Fibroblast of skin of left quadriceps (primary cell): ENCODE measurements at places on chromosomes 7 and 10.

DNA sequence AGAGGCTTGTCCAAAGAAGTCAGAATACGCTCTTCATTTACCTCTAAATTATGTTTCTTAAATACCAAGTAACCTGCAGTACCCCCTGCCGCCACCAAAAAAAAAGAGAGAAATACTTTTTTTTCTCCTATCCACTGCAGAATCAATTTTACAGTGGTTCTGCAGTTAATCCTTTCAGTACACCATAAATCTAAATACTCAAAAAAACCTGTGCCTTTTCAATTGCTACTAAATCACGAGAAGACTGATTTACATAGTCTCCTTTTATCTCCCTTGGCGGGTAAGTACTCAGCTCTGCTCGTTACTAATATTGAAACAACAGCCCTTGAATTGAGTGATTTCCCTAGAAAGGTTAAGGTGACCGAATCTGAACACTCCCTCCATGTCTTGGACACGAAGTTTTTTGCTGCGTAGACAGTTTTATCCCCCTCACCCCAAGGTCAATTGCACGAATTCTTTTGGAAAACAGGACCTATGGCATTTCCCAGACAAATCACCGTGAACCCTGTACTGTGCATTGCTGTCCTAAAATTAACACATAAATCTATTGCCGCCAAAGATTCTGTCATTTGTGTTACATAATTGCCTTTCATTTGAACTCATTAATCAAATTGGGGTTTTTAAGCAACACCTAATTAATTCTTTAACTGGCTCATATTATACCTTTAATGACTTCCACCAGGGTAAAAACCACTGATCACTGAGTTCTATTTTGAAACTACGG, 512 bp upstream of the VIM start:
- peak; percentile 68 for DNase-seq

- no peak for DNase-seq
Measured at GRCh38 chr10:116417821-116418220, 9.8 kb upstream of the PNLIPRP3 start.

DNA sequence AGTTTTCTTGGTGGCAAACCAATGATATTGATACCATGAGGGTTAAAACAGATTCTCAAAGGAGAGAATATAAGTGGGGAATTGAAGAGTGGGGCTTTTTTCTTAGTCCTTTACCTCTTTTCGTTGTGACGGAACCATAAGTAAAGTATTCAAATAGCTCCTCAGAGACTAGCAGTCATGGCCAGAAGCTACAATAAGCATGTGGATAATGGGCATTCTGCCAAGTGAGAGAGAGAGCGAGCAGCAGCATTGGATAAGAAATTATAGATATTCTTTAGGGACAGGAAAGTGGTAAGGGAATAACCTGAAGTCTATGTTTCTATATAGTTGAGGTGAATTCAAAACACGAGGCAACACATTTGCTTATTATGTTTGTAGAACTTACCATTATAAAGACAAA, 235.1 kb downstream of the SEMA3E start:
- DNase-seq: peak; percentile 12

GRCh38 chr7:132393789-132394261, 182.4 kb downstream of the PLXNA4 start:
- DNase-seq: peak; percentile 31

DNA sequence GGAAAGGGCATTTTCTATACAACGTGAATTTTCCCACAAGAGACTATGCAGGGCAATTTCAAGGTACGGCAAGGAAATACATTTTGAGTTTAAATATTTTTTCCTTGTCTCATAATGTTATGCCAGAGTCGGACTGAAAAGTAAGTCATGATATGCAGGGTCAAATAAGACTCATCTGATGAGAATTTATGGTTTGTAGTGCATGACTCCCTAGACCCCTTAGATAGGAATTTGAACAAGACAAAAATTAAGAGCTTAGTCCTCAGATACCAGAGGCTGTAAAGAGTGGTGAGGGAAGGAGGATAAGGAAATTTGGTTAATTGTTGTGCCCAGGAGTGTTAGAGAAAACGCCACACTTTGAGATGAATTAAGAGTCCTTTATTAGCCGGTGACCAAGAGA, 616.6 kb downstream of the XPNPEP1 start:
- no peak for DNase-seq

- no peak for DNase-seq
Measured at GRCh38 chr7:106731187-106731586, 70.2 kb upstream of the CCDC71L start.

GRCh38 chr7:29565982-29566746, 2.5 kb downstream of the PRR15 start:
- no peak for DNase-seq

GRCh38 chr10:73854310-73854709, 20.0 kb downstream of the CAMK2G start:
- DNase-seq: no peak

GRCh38 chr10:77030974-77031373, 606.6 kb downstream of the KCNMA1 start:
- DNase-seq: no peak

DNA sequence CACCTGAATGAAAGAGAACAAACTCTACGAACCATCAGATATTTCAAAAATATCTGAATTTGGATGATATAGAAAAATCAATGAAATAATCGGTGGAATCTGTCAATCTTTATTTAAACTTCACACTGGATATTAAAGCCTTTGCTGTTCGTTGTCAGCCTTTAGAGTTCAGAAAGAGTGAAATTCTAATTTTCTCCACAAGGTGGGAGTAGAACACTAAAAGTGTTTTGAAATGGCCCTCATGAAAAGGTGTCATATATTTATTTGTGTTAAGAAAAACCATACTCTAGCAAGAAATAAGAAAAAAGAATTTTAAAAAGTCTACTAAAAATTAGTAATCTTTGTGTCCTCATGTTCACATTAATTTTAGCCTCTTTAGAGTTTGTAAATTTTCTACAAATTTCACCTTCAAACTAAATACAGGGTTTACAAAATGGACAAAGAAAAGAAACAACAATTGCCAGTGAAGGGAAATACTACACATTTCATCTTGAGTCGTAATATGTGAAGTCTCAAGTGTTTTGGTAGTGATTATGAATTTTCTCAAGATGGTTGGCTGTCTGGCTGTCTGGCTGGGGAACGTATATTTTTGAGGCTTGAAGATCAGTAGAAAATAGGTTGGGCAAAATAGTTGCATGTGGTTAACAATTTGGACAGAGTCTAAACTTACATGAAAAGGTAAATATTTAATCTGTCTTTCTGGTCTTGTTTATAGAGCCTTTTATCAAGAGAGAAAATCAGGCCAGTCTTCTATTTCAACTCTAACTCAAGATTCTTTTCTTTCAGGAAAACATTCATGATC, 43.7 kb downstream of the DNAJB9 start:
- DNase-seq: peak; percentile 20

DNA sequence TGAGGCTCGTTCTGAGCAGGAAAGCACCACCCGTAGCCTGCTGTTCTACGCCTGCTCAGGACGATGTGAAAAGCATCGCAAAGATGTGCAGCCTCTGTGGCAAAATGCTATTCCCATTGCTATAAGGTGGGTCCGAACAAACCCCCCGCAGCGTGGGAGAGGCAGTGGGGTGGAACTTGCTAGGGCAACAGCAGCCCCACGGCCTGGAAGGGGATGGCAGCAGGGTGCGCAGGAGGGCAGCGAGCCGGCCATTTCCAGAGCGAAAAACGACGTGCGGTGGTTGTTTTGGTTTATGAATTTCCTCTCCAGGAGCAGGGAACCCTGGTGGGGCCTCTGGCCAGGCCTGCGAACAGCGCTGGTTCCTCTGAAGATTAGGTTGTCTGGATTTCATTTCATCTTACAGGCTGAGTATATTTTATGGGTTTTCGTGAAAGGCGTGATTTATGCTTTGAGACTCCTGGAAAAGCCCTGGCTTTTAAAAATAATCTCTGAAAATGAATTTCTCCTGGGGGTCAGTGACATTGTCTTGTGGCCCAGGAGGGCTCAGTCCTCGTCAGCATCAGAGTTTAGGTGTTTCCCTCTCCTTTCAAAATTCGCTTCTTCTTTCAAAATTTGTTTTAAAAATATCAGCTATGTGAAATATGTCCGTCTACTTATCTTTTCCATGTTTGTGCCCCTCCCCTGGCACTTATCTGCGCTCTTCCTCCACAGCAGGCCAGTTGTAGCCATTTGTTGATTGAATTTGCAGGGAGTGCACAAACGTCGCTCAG, 42.3 kb upstream of the UBE3C start:
- no peak for DNase-seq

GRCh38 chr7:134495546-134495945, 31.8 kb upstream of the AKR1B10 start:
- no peak for DNase-seq

DNA sequence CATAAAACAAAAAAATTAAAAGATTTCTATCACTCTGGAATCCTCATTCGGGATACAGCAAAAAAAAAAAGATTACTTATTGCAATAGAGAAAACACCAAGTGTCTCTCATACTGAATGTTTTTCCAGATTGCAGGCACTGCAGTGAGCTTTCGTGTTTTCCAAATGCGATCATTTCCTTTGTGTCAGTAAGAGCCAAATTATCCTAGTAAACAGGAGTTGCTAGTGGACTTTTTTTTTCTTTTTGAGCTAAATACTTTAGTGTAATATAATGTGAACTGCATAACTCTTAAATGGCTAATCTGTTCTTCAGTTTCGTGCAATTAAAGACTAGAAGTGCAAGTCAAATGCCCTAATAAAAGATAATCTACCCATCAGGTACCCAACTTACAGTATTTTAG, 44.4 kb upstream of the TOMM7 start:
- no peak for DNase-seq

DNA sequence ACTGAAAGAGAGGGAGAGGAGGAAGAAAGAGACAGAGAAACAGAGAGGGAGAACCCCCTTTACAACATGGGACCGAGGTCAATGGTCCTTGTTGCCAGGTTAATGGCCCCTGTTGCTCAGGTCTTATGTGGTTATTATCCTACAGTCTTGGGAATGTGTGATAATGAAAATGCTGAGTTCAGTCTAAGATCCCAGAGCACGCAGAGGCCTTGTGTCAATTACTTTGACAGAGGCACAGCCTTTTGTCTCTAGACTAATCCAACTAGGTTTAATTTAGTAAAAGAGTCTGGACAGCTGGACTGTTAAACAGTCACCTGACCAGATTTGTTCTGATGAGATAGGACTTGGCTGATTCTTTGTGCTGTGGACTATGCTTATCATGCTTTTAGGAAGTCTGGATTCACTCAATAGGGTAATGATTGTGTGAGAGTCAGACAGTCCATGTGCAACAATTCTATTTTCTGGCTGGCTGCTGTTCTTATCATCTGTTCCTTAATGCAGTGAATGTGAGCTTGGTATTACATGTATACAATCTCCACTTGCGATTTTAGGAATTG, 157.4 kb upstream of the MAGI2 start:
- DNase-seq: no peak

- peak; percentile 52 for DNase-seq
Measured at GRCh38 chr7:2209146-2209960, 23.4 kb downstream of the MAD1L1 start.

GRCh38 chr10:49335364-49335972, 36.5 kb downstream of the C10orf71 start:
- no peak for DNase-seq

DNA sequence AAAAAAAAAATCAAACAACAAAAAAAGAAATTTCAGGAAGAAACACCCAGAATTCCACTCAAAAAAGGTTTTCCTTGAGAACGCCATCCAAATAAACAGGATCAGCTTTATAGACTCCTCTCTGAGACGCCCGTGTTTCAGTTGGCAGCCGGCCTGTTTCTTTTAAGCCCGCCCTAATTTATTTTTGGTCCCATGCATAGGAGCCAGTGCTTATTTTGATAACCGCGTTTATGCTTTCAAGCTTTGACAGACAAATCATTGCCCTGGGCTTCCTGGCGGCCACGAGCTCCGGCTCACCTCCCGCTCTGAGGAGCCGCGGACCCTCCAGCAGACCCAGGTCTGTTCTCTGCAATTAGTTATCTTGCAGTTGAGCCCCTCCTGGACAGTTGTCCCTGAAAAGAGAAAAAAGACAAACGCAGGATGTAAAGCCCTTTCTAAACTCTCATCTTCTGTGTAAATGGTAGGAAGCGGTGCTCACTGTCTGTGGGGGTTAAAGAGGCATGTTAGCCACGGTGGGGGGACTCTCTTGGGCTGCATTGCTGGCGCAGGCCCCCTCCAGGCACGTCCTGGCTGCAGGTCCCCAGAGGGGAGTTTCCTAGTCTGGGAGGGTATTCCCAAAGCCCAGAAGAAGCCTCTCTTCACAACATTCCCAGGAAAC, 22.2 kb upstream of the UNCX start:
- no peak for DNase-seq

DNA sequence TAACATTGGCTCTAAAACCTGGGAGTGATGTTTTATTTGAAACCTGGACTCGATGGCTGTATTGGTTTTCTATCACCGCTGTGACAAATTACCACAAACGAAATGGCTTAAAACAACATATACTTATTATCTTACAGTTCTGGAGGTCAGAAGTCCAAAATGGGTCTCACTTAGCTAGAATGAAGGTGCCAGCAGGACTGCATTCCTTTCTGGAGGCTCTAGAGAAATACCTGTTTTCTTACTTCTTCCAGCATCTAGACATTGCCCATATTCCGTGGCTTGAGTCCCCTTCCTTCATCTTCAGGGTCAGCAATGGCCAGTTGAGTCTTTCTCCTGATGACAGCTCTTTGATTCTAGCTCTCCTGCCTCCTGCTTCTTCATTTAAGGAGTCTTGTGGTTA, 44.3 kb upstream of the STEAP1B start:
- no peak for DNase-seq

GRCh38 chr7:110645060-110645459, 445.9 kb upstream of the LRRN3 start:
- no peak for DNase-seq

DNA sequence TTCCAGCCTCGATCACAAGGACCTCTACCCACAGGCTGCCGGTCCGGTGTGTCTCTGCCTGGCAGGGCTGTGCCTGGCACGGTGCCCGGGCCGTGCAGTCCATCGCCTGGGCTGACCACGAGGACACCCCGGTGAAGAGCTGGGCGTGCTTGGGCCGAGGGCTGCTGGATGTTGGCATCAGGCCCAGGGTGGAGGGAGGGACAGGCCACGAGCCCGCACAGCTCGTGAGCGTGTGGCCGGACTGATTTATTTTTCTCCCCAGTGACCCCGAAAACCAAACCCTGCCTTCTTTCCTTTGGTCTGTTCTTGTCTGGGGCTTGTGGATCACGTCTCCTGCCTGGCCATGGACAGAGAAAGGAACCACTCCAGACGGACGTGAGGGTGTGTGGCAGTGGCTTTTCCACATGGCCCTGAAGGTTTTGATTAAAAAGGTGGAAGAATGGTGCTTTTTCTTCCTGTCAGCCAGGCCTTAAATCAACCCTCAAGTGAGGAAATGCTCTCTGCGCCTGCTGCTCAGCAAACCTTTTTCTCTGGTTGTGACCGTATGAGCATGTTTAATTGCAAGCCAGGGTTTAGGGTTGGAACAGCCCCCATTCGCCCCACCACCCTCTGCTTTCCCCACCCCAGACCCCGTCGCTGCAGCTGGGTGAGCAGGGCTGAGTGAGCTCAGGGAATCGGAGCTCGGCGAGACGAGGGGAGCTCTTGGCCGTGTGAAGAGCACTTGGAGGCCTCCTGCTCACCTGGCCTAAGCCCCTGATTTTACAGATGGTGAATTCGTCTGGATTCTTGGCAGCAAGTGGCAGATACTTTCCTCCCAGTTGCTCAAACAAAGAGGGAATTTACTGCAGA, 130.1 kb downstream of the RGS10 start:
- DNase-seq: peak; percentile 53

- no peak for DNase-seq
Measured at GRCh38 chr10:110363572-110364411, 59.1 kb upstream of the SMNDC1 start.
